ENCODE measurements at places on chromosomes 5 and 9.
A peak's percentile ranks its signal among the peaks of the same experiment; 100 is the strongest.

- no peak for DNase-seq
- H3K4me3 ChIP-seq: no peak overlapping the region
- no peaks in the 10 kb centered on the region for H3K36me3 ChIP-seq
- H3K4me1 ChIP-seq: peaks cover 5% of the 10 kb centered on the region
Measured at GRCh38 chr5:67363180-67363709, 166.6 kb upstream of the CD180 start.

- no peaks in the 10 kb centered on the region for H3K36me3 ChIP-seq
- peak overlapping the region; percentile 49 for H3K27ac ChIP-seq
- peak overlapping the region; percentile 81 for H3K4me3 ChIP-seq
- no peak for DNase-seq
Measured at GRCh38 chr9:69120380-69121154, 53.5 kb upstream of the TJP2 start.

- no peak overlapping the region for H3K4me3 ChIP-seq
- H3K36me3 ChIP-seq: no peaks in the 10 kb centered on the region
- no peaks in the 10 kb centered on the region for H3K4me1 ChIP-seq
- H3K27ac ChIP-seq: no peak overlapping the region
- no peak for DNase-seq
Measured at GRCh38 chr9:101254733-101255433, 129.9 kb downstream of the BAAT start.

DNA sequence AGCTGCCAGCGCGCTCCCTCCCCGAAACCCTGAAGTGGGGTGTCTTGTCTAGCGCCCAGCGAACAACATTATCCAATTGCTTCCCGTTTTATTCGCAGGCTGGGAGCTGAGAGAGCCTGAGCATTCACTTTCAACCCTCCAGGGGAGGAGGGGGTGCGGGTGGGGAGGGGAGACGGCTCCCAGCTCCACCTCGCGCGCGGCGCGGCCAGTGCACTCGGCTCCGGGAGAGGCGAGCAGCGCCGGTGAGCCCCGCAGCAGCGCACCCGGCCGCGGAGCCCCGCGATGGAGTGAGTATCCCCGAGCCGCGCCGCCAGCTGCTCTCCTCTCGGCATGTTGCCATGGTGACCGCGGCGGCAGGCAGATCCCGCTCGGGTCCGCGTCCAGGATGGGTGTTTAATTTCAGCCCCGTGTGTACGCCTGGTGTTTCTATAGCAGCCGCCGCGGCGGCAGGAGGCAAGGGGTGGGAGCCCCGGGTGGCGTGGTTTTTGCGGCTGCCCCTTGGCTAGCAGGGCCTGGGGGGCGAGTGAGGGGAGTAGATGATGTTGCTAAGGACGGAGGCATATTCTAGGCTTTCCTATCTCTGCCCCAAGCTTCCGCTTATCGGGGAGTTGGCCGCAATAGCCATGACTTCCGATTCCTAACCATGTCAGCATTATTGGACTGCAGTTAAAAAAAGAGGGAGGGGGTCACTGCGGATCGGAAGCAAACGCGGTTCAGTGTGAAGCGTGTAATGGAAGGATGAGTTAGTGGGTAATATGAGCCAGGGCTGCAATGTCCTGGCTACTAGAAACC, 139.2 kb upstream of the PALM2AKAP2 start:
- H3K27ac ChIP-seq: no peak overlapping the region
- peaks cover 5% of the 10 kb centered on the region for H3K27me3 ChIP-seq
- H3K4me3 ChIP-seq: no peak overlapping the region
- no peaks in the 10 kb centered on the region for H3K4me1 ChIP-seq
- no peak for DNase-seq

DNA sequence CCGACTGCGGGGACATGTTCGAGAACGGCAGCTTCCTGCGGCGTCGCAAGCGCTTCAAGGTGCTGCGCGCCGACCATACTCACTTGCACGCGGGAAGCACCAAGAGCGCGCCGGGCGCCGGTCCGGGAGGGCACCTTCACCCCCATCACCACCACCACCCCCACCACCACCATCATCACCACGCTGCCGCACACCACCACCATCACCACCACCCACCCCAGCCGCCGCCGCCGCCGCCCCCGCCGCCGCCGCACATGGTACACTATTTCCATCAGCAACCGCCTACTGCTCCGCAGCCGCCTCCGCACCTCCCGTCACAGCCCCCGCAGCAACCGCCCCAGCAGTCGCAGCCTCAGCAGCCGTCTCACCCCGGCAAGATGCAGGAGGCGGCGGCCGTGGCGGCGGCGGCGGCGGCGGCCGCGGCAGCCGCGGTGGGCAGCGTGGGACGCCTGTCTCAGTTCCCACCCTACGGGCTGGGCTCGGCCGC, 514 bp downstream of the FOXB2 start:
- H3K36me3 ChIP-seq: no peaks in the 10 kb centered on the region
- peaks cover 8% of the 10 kb centered on the region for H3K4me1 ChIP-seq
- H3K27ac ChIP-seq: no peak overlapping the region
- no peak overlapping the region for H3K4me3 ChIP-seq
- no peaks in the 10 kb centered on the region for H3K27me3 ChIP-seq

- H3K27me3 ChIP-seq: no peaks in the 10 kb centered on the region
- no peak overlapping the region for H3K27ac ChIP-seq
Measured at GRCh38 chr9:125911861-125912644, 164.9 kb downstream of the PBX3 start.

DNA sequence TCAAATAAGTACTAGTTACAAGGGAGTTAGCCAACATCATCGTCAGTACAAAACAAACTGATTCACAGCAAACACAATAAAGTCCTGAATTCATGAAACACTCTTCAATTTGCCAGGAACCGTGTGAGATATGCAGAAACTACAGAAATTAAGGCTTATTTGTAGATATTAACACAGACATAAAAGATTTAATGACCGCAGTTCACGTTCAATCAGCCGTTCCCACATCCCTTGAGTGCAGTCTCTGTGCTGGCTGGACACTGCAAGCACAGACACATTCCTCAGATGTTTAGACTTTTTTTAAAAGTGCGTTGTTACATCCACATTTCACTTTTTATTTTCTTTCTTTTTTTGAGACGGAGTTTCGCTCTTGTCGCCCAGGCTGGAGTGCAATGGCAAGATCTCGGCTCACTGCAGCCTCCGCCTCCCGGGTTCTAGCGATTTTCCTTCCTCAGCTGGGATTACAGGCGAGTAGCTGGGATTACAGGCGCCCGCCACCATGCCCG, 566 bp upstream of the CEP78 start:
- peak overlapping the region; percentile 72 for H3K27ac ChIP-seq
- peak; percentile 20 for DNase-seq
- no peaks in the 10 kb centered on the region for H3K36me3 ChIP-seq
- H3K4me1 ChIP-seq: peaks cover 5% of the 10 kb centered on the region

- DNase-seq: no peak
- H3K27me3 ChIP-seq: no peaks in the 10 kb centered on the region
- H3K4me1 ChIP-seq: no peaks in the 10 kb centered on the region
- H3K4me3 ChIP-seq: no peak overlapping the region
- no peak overlapping the region for H3K27ac ChIP-seq
Measured at GRCh38 chr5:13501176-13501575, 443.3 kb downstream of the DNAH5 start.

- H3K4me1 ChIP-seq: peaks cover 3% of the 10 kb centered on the region
- peak overlapping the region; percentile 99 for H3K4me3 ChIP-seq
- H3K27me3 ChIP-seq: no peaks in the 10 kb centered on the region
- DNase-seq: peak; percentile 89
- peak overlapping the region; percentile 86 for H3K27ac ChIP-seq
Measured at GRCh38 chr5:181188700-181189362, 16.2 kb downstream of the TRIM7 start.

GRCh38 chr5:44942524-44943001, 133.8 kb downstream of the MRPS30 start:
- H3K27ac ChIP-seq: no peak overlapping the region
- no peaks in the 10 kb centered on the region for H3K27me3 ChIP-seq
- no peaks in the 10 kb centered on the region for H3K4me1 ChIP-seq
- no peaks in the 10 kb centered on the region for H3K36me3 ChIP-seq
- DNase-seq: no peak

Data from naive thymus-derived CD4-positive, alpha-beta T cell (primary cell).